ENCODE measurements at places on chromosomes 2 and 18. TPM values are rescaled to one million over a fixed set of nuclear protein-coding genes. Genes with fewer than 3 reads are reported as not detected.

DNA sequence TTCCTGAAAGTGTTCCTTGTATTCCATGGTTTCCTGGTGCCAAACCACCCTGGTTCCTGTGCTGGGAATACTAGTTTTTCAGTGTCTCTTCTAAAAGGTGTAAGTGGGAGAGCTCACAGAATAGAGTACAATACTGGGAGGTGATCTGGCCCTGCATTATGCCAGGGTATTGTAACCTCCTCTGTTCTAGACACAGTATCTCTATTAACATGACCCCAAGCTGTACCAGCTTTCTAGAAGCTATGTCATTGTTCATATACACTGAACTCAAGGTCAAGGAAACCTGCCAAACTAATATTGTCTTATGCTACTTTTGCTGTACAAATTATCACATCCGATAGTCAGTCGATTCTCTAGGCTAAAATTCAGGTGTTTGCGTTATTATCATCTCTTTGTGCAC is 32.7 kb downstream of the SETBP1 start:
- peaks cover 36% of the 10 kb centered on the region for H3K4me1 ChIP-seq
- H3K36me3 ChIP-seq, result peaks cover 2% of the 10 kb centered on the region
- peaks cover 17% of the 10 kb centered on the region for H3K27me3 ChIP-seq
- no peak overlapping the region for H3K27ac ChIP-seq
- DNase-seq, result no peak

- H3K36me3 ChIP-seq, result no peaks in the 10 kb centered on the region
- no peak overlapping the region for H3K4me3 ChIP-seq
- H3K4me1 ChIP-seq, result no peaks in the 10 kb centered on the region
- H3K27me3 ChIP-seq, result peaks cover 6% of the 10 kb centered on the region
- DNase-seq, result no peak
Measured at GRCh38 chr2:23078784-23079434, 306.1 kb upstream of the KLHL29 start.

DNA sequence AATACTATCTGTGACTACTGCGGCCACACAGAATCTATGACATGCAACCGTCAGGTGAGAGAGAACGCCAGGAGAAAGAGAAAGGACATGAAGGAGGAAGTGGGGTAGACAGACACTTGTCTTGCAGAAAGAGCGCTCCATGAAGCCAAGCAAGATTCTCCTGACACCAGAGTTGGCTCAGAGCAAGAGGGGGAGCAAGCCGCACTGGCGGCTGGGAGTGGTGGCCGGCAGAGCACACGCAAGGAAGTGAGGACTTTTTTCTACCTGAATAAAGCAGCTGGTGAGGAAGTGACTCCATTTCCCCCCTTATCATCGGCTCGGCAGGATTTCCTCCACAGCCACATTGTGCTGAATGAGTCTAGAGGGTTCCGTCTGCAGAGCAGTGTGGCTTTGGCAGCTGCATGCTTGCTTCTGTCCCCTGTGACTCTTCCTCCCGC is 181.6 kb downstream of the BCL2 start:
- no peaks in the 10 kb centered on the region for H3K27me3 ChIP-seq
- DNase-seq, result peak; percentile 66
- H3K4me1 ChIP-seq, result peaks cover 78% of the 10 kb centered on the region
- H3K27ac ChIP-seq, result peak overlapping the region; percentile 86
- H3K4me3 ChIP-seq, result peak overlapping the region; percentile 62

CIB4 gene
- total RNA-seq, result not detected

- H3K27ac ChIP-seq, result no peak overlapping the region
- H3K27me3 ChIP-seq, result no peaks in the 10 kb centered on the region
- peaks cover 52% of the 10 kb centered on the region for H3K36me3 ChIP-seq
Measured at GRCh38 chr2:84829693-84830092, 51.2 kb downstream of the TRABD2A start.

POMC gene
- total RNA-seq, result 5.0 TPM

GRCh38 chr2:163681745-163682144 is 54.1 kb downstream of the FIGN start:
- H3K4me1 ChIP-seq, result no peaks in the 10 kb centered on the region
- DNase-seq, result no peak
- H3K4me3 ChIP-seq, result no peak overlapping the region
- H3K27me3 ChIP-seq, result no peaks in the 10 kb centered on the region

- H3K36me3 ChIP-seq, result no peaks in the 10 kb centered on the region
- DNase-seq, result no peak
- peaks cover 30% of the 10 kb centered on the region for H3K4me1 ChIP-seq
- no peak overlapping the region for H3K27ac ChIP-seq
- H3K27me3 ChIP-seq, result no peaks in the 10 kb centered on the region
- no peak overlapping the region for H3K4me3 ChIP-seq
Measured at GRCh38 chr2:20648206-20648605, 2.7 kb downstream of the HS1BP3 start.

GRCh38 chr2:109549016-109549590 is 64.7 kb downstream of the SEPTIN10 start:
- H3K4me3 ChIP-seq, result no peak overlapping the region
- H3K27me3 ChIP-seq, result peaks cover 9% of the 10 kb centered on the region
- H3K4me1 ChIP-seq, result no peaks in the 10 kb centered on the region
- no peak for DNase-seq
- no peak overlapping the region for H3K27ac ChIP-seq
- H3K36me3 ChIP-seq, result no peaks in the 10 kb centered on the region

DNA sequence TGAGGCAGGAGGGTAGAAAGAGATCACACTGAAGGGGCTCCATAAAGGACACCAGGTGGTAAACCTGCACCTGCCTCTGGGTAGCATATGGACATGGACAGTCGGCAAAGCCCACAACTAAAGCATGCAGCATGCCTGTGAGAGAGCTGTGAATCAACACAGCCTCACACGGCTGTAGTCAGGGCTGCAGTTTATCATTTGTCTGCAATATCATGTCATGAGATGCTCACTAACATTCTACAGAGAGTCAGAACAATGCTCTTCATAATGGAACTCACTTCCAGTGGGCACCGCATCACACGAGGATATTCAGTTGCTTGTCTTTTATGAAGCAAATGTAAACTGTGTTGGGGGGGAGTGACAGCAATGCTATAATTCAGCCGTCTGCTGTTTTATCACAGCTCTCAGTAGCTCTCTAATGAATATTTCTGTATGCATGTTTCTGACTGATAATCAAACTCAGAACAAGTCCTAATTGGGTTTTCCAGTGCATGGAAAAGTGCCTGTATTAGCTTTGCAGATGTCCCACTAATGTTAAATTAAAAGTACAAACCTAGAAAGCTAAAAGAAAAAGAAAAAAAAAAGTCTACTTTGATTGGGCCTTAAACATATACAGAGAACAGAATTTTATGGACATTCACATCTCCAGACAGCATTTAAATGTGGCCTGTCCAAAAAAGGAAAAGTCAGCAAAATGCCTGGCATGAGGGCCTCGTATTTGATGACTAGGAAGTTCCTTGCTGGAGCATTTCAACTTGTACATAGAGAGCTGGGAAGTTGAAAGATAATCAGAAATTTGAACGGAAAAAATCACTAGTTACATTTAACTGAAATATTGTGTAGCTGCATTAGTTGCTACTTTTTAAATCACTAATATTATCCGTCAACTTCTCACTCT is 406.1 kb upstream of the SOX11 start:
- H3K36me3 ChIP-seq, result no peaks in the 10 kb centered on the region
- H3K4me1 ChIP-seq, result no peaks in the 10 kb centered on the region
- H3K27me3 ChIP-seq, result no peaks in the 10 kb centered on the region
- no peak for DNase-seq
- H3K27ac ChIP-seq, result no peak overlapping the region

DNA sequence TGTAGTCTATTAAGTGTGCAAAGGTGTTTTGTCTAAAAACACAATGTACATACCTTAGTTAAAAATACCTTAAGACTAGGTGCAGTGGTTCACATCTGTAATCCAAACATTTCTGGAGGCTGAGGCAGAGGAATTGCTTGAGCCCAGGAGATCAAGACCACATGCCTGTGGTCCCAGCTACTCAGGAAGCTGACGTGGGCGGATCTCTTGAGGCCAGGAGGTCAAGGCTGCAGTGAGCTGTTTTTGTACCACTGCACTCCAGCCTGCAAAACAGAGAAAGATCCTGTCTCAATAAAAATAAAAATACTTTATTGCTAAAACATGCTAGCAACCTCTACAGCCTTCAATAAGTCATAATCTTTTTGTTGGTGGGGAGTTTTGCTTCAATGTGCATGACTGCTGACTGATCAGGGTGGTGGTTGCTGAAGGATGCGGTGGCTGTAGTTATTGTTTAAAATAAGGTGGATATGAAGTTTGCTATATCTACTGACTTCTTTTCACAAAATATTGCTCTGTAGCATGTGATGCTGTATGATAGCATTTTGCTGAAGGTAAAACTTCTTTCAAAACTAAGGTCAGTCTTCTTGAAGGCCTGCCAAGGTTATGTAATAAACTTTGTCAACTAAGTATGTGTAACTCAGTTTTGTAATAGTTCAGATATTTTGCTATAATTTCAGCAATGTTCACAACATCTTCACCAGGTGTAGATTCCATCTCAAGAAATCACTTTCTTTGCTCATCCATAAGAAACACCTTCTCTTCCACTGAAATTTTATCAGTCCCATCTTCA is 1238.0 kb upstream of the NRXN1 start:
- no peak for DNase-seq
- no peaks in the 10 kb centered on the region for H3K36me3 ChIP-seq
- no peaks in the 10 kb centered on the region for H3K27me3 ChIP-seq
- H3K4me3 ChIP-seq, result no peak overlapping the region

GRCh38 chr2:44680424-44680971 is 261.0 kb upstream of the SIX3 start:
- H3K27ac ChIP-seq, result no peak overlapping the region
- H3K27me3 ChIP-seq, result no peaks in the 10 kb centered on the region
- H3K4me1 ChIP-seq, result no peaks in the 10 kb centered on the region
- DNase-seq, result no peak
- H3K4me3 ChIP-seq, result no peak overlapping the region

SETBP1 gene
- 4.4 TPM for total RNA-seq

- H3K27ac ChIP-seq, result no peak overlapping the region
- H3K36me3 ChIP-seq, result no peaks in the 10 kb centered on the region
- peaks cover 2% of the 10 kb centered on the region for H3K27me3 ChIP-seq
- H3K4me1 ChIP-seq, result no peaks in the 10 kb centered on the region
Measured at GRCh38 chr2:67904566-67904965, 158.2 kb downstream of the C1D start.

GRCh38 chr2:108612514-108613183 is 78.4 kb downstream of the LIMS1 start:
- H3K27ac ChIP-seq, result peak overlapping the region; percentile 78
- peak; percentile 39 for DNase-seq
- H3K4me1 ChIP-seq, result peaks cover 77% of the 10 kb centered on the region
- H3K36me3 ChIP-seq, result peaks cover 3% of the 10 kb centered on the region
- peak overlapping the region; percentile 38 for H3K4me3 ChIP-seq

PLEK gene
- 0.40 TPM for total RNA-seq

DNA sequence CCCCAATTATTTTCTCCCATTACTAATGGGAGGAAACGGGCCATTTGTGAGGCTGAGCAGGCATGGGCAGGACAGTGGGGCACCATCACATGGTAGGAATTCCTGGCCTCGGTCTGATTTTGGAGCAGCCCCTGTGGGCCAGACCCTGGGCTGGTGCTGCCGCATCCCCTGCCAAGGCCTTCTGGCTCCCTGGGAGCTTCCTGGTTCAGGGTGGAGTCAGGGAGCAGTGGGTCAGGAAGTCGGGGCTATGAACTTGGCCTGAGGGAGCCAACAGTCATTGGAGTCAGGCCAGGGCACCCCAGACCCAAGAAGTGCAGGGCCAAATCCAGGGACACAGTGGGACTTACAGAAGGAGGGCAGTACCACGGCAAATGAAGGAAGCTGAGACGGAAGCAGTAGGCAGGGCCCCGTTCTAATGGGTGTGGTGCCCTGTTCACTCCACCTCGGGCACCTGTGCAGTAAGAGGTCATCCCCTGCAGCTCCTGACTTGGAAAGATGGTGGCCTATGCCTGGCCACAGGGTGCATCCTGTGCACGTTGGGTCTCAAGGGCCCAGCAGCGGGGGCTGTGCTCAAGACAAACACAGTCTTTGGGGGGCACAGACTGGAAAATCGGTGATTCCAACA is 328.1 kb downstream of the SMAD2 start:
- no peak overlapping the region for H3K27ac ChIP-seq
- no peaks in the 10 kb centered on the region for H3K36me3 ChIP-seq
- no peak overlapping the region for H3K4me3 ChIP-seq
- H3K27me3 ChIP-seq, result no peaks in the 10 kb centered on the region
- no peak for DNase-seq

Data from activated CD4-positive, alpha-beta T cell treated with anti-CD3 and anti-CD28 coated beads, Interleukin-2, amount 10 ng/mL, durations not matched to agents 7 days and 5 days (primary cell).